ENCODE measurements at places on chromosomes 7 and 10.

DNA sequence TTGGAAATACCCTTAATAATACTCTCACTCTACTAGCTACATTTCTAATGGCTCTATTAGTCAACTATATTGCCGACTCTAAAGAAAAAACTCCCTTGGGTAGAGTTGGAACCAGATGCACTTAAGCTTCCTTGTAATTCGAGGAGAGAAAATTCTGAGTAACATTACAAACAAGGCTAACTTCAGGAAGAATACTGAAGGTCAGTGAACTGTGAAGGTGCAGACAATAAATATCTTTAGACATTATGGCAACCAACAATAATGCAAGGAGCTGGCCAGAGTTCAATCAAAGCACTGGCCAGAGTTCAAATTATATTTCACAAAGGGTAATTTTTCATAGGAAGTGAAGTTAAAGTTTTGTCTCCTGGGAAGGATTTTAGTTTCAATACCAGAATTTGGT, 40.7 kb upstream of the MRLN start:
- no peak for DNase-seq

DNA sequence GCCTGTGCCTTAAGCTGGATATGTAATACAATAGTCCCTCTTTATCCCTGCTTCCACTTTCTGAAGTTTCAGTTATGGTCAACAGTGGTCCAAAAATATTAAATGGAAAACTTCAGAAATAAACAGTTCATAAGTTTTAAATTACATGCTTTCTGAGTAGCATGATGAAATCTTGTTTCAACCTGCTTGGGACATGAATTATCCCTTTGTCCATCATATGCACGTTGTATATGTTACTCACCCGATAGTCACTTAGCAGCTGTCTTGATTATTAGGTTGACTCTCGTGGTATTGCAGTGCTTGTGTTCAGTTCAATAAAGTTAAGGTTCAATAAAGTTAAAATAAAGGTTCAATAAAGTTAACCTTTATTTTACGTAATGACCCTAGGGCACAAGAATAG, 25.5 kb downstream of the C1GALT1 start:
- DNase-seq: no peak

DNA sequence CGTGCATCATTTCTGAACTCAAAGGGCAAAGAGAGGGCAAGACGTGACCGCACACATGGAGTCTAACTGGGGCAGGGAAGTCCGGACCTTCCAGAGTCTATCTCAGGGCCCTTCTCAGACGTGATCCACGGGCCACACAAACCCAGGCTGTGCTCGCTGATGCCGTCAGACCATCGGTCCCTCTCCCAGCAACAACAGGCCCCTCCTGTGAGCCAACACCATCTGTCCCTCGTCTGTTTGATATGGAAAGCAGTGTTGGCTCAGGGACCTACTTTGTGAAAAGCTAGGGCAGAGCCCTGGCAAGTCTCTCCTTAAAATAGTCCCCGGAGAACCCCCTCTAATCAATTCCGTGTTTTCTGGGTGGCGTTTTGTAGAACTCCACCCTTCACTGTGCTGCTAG, 208.8 kb downstream of the TCERG1L start:
- no peak for DNase-seq

- no peak for DNase-seq
Observed at GRCh38 chr7:8178353-8178752, 83.6 kb downstream of the ICA1 start.

GRCh38 chr7:132154695-132155471, 421.4 kb downstream of the PLXNA4 start:
- DNase-seq: no peak

GRCh38 chr7:1943933-1944618, 274.0 kb downstream of the ELFN1 start:
- DNase-seq: no peak

GRCh38 chr7:20839987-20840386, 53.3 kb upstream of the SP8 start:
- DNase-seq: no peak

DNA sequence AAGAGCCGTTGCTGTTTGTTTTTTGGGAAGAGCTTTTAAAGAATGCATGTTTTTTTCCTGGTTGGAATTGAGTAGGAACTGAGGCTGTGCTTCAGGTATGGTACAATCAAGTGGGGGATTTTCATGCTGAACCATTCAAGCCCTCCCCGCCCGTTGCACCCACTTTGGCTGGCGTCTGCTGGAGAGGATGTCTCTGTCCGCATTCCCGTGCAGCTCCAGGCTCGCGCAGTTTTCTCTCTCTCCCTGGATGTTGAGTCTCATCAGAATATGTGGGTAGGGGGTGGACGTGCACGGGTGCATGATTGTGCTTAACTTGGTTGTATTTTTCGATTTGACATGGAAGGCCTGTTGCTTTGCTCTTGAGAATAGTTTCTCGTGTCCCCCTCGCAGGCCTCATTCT, 31.6 kb downstream of the PFKFB3 start:
- no peak for DNase-seq

- no peak for DNase-seq
Observed at GRCh38 chr7:1807821-1808600, 137.9 kb downstream of the ELFN1 start.

- DNase-seq: no peak
Observed at GRCh38 chr7:139594911-139595476, 71.5 kb downstream of the CLEC2L start.

GRCh38 chr7:39199951-39200350, 222.2 kb downstream of the POU6F2 start:
- no peak for DNase-seq

GRCh38 chr10:3668276-3668965, 116.6 kb downstream of the KLF6 start:
- DNase-seq: no peak

DNA sequence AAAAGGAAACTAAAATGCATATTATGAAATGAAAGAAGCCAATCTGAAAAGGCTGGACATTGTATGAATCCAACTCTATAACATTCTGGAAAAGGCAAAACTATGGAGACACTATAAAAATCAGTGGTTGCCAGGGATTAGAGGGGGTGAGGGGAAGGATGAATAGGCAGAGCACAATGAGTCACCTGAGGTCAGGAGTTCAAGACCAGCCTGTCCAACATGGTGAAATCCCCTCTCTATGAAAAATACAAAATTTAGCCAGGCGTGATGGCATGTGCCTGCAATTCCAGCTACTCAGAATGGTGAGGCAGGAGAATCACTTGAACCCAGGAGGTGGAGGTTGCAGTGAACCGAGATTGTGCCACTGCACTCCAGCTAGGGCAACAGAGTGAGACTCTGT, 324.8 kb upstream of the PHYHIPL start:
- DNase-seq: no peak

DNA sequence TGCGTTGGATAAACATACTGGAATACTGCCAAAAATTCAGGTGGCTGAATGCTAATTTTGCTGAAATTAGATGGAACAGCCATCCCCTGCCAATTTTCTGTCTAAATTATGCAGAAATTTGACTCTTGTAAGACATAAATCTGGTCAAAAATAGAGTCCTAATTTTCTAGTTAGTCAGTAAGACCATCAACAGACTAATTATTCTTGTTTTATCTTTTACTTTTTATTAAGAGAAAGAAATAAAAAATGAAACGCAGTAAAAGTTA, 110.3 kb upstream of the GATA3 start:
- no peak for DNase-seq

DNA sequence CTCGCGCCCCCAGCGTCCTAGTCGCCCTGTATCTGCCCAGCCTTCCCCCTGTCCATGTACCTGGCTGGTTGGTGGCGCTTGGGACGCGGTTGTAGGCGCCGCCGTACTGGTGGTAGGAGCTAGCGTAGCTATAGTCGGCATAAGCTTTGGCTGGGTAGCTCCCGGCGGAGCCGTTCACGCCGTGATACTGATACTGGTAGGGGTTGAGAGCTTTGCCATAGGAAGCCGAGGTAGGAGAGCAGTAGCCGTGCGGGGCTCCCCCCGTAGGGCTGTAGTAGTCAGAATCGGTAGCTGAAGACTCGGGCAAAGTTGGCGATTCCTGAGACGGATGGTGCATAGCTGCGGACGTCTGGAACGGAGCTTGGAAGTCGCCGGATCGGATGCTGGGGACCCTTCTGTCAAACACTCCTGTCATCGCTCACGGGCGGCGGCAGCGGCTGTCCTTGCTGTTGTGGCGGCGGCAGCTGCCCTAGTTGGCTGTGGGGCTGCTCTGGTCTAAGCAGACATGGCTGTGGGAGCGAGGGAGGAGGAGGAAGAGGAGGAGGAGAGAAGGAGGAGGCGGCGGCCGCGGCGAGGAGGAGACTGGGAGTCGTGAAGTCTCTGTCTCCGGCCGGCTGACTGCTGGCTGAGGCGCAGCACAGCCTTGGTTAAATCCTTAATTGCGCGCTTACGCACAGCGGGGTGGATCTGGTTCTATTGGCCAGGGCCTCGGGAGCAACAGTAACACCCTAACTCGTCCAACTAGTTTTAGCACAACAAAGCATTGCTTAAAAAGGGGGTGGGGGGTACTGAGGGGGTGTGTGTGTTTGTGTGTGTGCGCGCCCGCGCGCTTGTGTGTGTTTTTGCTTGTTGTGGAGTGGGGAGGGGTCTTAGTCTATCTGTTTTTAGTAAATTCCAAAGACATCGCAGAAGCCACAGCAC, at the start of gene DLX5:
Gene DLX5 (minus strand): TSS at position 623 of the 921 bp plus-strand sequence. CDS start 208 bp downstream, at position 415.
- no peak for DNase-seq

DNA sequence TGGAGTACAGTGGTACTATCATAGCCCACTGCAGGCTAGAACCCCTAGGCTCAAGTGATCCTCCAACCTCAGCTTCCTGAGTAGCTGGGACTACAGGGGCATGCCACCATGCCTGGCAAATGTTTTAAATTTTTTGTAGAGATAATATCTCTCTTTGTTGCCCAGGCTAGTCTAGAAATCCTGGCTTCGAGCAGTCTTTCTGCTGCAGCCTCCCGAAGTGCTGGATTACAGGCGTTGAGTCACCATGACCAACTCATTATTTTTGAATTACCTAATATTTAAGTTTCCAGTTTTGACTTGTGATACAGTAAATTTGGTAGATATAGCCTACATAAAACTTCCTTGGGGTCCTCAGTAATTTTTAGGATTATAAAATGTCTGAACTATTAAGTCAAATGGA, 74.1 kb downstream of the RUNDC3B start:
- no peak for DNase-seq

DNA sequence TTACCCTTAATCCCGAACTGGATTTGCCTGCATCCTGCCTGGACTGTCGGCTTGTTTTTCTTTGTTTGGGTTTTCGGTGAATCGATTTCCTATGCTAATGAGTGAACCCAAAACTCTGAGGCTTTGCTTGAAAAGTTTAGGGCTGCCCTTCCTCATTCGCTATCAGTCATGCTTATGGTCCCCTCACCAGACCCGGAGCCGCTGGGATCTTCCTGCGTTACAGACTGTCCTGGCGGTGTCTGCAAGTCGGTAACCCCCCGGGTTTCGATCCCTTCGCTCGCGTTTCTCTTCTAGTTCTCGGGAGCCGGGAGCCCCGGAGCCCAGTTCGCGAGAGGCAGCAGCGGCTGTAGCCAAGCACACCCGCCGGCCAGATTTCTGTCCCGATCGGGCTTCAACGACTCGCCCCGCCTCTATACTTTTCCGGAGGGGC, 2.2 kb downstream of the EMX2 start:
- DNase-seq: no peak

- DNase-seq: no peak
Observed at GRCh38 chr7:110786328-110786965, 304.5 kb upstream of the LRRN3 start.

GRCh38 chr10:101839416-101840063, 4.1 kb downstream of the KCNIP2 start:
- peak; percentile 56 for DNase-seq

DNA sequence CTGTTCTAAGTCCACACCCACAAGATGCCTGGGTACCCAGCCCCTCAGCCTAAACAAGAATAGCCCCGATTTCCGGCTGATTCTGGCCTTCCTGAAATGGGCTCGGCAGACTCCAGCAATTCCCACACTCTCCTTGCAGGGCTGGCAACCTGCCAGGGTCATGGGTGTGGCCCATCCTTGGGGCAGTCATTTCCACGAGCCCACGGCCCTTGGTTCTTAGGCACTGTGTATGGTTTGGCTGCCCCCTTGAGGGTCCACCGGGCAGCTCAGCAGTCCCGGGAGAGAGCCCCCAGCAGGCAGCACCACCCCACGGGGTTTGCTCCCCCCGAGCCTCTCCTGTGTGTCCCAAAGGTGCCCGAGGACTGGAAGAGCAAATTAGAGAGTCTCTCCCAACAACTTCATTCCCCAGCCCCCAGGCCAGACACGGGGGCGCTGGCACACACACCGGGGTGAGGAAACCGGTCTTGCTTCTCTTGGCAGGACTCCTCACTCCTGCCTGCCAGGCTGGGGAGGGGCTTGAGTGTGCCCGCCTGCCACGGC, 142.2 kb downstream of the EMX2 start:
- DNase-seq: no peak

GRCh38 chr10:5666841-5667630, 641 bp upstream of the ASB13 start:
- no peak for DNase-seq

DNA sequence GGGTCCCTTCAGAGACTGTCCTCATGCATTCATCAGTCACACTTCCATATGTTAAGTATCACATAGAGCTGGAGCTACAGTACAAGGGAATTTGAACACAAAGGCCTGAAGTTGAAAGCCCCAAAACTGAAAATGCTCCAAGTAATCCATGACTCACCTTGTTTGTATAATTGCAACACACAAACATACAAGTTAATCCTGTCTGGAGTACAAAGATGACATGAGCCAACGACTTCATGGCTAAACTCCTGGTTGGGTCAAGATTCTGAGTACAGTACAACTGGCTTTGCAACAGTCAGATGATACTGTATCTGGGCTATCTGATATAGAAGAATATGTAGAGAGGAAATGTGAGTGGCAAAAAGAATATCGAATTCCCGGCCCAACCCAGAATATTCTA, 73.1 kb upstream of the AASS start:
- DNase-seq: no peak

DNA sequence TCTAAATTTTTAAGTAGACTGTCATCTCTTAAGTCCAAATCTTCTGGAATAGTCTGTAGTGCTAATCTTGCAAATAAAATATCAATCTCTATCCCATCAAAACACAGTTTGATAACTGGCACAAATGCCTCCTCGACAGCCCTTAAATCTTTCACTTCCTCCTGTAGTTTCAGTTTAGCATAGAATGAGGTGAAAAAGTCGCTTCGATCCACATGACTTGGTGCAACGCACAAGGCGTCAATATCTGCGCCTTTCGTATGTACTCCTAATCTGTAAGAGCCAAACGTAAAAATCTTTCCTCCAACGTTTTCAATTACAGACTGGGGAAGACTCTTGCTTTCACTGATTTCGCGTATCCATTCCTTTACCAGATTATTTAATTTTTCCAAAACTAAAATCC, 603 bp downstream of the PAPOLB start:
- DNase-seq: no peak

DNA sequence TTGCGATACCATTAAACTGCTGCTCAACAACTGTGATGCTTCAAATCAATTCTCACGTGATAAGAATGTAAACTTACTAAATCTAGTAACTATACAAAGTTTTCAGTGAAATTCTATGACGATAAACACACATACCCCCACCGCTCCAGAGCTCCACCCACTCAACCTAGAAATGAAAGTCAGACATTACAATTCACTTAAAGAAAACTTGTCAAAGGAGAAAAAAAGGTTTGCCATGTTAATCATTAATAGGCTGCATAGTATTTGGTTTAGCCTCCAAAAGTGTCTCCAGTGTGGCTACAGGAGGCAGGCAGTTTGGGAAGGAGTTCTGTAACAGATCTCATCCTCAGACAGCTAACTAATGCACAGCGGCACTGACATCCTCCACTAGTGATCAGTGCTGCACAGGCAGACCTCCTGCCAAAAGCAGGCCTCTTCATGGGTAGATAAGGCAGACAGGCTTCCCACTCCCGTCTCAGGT, 3.1 kb downstream of the HERPUD2 start:
- no peak for DNase-seq

- no peak for DNase-seq
Observed at GRCh38 chr7:38222481-38223096, 44.5 kb downstream of the STARD3NL start.
